Nephron progenitor cell (in vitro differentiated cells): ENCODE measurements at places on chromosomes 2 and 18.

DNA sequence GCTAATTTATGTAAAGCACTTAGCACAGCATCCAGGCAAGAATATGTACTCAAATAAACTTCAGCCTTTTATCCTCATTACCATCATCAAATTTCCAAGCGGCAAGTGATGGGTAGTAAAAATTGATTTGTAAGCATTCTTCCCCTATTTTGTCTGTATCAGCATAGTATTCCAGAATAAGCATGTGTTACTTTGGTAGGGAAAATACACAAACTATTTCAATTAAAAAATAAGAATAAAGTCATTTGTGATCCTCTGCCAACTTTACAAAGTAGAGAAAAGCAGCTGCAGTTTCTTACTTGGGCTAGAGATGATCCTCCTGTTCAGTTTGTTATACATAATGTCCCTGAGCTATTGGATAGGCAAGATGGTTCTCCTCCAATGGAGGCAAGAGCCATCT lies 493.2 kb downstream of the ZEB2 start:
- no peak for DNase-seq

DNA sequence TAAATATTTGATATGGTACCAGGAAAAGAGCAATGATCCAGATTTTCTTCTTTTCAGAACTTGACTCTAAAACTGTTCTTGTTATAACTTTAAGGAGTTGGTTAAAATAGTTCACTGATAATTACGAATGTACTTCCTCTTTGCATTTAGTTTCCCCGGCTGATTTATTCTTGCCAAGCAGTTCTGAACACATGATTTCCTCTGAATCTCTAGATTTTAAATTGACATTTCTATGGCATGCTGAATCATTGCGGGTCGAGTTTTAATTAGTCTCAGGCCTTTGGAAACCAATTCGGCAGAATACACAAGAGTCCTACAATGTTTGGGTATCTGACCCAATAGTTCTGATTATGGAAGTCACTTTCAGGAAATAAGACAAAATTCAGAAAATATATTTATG lies 37.3 kb upstream of the DNAH7 start:
- no peak for DNase-seq

- DNase-seq: no peak
Measured at GRCh38 chr2:138359532-138359931, 142.0 kb upstream of the SPOPL start.

DNA sequence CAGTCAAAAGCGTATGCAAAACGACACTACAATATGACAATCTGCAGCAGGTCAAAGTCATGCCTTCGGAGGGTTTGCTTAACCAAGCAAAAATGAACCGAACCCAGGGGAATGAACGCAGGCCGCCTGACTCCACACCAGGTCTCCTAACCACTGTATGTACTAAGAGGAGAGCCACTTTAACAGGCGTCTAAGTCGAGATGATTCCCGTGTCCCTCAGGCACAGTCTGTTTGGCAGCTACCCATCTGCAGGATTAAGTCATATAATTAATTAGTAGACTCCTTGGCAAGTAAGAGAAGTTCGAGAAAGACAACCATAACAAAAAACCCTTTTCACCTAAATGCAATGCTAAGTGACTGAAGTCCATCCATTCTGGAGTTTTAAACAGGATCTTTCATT lies 15.2 kb downstream of the CYB5A start:
- DNase-seq: no peak

DNA sequence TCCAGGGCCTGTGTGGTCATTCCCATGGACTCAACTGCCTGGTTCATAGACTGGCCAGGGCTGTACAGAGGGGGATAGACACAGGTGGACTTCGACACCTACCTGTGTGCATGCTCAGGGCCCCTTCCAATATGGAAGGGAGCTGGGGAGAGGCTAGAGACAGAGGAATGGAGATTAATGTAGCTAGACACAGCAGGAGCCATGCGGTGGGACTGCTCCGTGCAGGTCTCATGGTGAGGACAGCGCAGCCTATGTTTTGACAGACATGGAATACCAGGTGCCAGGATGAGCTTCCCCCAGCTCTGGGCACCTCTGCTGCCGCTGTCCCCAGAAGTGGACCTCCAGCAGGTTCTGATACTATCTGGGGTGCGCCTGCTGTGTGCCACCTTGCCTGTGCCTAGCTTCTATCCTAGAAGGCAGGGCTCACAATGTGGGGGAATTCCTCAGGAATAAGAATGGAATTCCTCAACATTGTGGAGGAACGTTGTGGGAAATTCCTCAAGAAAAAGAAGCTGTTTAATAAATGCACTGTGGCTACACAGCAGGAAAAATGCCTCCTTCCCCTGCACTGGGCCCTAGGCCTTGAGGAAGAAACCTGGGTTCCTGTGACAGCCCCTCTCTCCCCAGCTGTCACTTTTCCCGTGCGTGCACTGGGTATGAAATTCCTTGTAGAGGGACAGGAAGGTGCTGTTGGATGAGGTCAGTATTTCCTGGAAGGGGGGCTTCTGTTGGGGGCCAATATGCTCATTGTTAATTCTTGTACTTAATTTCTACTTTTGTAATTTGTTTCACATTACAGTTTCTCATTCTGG lies 7.3 kb downstream of the IL1R1 start:
- DNase-seq: no peak

DNA sequence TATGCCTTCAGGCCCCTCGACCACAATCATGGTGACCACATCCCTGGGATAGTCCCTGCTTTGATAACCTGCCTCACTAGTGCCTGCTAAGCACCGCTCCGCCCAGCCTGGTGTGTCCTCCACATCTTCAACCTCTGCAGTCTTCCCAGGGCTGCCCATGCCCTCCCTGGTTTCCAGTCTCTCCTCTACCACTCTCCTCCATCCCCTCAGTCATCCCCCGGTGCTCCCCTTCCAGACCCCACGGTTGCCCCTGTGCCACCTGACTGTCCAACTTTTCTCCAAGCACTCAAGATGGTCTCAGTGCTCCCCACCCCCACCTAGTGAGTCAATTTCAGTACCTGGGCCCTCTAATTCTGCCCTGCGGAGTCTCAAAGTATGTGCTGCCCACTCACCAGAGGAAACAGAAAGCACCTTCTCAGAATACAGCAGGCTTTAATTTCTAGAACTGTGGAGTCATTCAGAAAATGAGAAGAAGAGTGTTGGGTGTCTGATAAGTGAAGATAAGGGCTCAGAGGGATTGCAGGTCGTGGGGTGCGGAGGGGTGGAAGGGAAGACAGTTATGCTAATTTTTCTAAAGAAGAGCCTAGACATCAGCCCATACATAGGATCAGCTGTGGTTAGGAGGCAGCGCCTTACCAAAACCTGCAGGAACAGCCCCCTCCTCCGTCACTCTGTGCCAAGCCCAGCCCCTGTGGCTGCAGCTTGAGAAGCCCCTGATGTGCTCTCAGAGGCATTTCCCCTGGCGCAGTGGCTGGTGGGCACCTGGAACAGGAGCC lies 53.6 kb upstream of the CAB39 start:
- no peak for DNase-seq

DNA sequence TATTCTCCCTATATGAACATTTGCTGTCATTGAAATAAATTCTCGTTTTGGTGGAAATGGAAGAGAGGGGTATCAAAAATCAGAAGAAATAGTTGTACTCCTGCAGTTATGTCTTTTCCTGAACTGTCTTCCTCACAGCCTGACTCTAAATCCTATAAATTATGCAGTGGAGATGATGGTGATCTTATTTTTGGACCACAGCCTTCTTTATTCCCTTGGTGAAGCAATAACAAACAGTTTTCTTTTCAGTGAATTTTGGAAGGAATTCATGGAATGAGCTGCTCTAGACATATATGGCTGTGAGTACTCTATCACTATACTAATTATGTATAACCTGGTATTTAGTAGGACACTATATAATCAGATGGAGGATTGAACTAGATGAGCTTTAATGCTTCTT lies 1.7 kb upstream of the SLC25A12 start:
- no peak for DNase-seq

DNA sequence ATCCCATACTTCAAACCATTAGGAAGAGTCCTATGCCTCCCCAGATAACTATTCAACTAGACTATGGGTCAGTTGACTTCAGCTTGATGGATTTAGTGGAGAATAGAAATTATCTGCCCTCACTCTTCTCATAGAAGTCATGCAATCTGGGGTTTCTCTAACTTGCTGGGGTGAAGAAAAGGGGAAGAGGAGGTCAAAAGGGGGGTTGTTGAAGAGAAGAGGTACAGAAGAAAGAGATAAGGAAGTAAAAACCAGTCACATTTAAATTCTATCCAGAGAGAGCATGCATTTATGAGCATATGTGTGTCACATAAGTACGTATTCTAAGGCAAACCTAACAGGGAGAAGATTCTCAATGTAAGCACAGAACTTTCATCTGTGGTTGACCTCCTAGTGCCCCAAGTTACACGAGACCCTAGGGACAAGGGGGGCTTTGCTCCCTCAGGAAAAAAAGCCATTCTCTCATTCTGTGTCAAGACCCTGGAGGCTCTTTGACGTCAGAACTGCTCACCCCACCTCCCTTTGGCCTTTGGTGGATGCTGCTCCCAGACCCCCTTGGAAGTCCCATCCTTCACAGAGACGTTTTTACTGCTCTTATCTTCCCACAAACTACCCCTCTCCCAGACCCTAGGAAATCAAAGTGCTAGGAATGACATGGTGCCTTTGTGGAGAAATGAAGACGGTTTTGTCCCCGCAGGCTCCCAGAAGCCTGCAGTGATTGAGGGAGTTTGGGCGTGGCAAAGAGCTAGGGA lies 236.8 kb upstream of the TNP1 start:
- peak; percentile 20 for DNase-seq

- DNase-seq: no peak
Measured at GRCh38 chr2:48398285-48399002, 131.5 kb upstream of the STON1 start.
